ENCODE measurements at places on chromosomes 12 and 14.

GRCh38 chr12:99558109-99558508 is 89.4 kb upstream of the GARIN6 start:
- no peak for DNase-seq

- no peak for DNase-seq
Measured at GRCh38 chr14:79011091-79011919, 841.1 kb downstream of the NRXN3 start.

DNA sequence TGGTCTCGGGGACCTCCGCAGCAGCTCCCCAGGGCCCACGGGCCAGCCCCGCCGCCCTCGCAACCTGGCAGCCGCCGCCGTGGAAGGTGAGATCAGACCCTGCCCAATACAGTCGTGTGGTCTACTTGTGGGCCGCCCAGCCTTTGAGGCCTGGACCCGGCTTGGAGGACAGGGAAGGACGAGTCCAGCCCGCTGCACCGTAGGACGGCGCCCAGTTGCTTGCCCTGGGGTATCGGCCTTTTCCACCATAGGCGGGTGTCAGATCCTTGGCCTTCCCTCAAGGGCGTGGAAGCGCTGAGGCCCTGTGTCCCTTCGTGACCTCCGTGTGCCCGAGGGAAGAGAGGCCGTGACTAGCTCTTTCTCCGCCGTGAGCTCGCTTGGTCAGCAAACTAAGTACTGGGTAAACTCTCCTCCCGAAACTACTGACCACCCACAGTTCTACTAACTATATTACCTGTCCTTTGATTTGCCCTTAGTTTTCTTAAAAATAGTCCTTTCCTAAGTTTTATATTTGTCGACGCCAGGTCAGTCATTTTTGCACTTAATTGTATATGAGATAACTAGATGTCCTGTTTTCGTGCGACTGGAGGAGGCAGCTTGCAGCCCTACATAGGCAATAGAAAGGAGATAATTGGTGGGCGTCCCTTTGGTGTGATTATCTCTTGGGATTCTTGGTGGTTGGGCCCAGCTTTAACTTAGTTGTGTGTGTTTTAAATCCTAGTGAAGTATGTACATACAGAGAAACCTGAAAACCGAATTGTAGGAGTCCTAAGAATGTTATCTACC is 757 bp downstream of the SLC25A3 start:
- DNase-seq = no peak

DNA sequence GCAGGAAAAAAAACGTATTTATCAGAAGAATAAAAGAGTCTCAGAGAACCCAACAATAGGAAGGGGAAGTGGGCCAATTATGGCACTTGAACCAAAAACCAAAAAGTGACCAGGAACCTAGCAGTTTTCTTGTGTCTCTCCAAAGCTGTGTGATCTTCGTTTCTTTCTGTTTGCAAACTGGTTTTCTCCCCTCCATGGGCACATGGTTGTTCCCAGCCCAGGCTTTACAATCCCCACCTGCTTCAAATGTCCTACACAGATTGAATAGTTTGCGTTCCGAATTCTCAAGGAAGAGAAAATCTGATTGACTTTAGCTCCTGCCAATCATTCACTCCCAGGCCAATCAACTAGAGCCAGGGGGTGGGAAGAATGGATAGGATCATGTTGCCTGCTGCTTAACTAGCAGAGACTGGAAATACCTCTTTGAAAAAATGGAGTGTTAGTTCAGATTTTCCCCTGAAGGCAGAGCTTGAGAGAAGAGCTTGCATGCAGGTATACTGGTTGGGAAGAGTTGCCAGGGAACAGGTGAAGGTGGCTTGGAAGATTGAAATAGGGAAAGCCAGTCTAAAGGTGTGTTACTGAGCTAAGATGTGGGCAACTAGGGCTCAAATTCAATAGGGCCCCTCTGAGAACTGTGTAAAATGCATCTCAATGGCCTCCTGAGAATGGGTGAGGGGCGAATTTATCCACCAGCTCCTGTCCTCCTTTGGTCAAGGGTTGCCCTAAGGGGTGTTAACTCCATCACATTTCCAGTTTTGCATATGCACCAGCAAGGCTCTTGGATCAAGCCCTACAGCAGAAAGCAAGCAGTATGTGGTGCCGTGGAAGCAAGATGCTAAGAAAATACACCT is 106.4 kb upstream of the SRRM4 start:
- DNase-seq = no peak

- DNase-seq = no peak
Measured at GRCh38 chr12:7123806-7124522, 4.7 kb downstream of the RBP5 start.

DNA sequence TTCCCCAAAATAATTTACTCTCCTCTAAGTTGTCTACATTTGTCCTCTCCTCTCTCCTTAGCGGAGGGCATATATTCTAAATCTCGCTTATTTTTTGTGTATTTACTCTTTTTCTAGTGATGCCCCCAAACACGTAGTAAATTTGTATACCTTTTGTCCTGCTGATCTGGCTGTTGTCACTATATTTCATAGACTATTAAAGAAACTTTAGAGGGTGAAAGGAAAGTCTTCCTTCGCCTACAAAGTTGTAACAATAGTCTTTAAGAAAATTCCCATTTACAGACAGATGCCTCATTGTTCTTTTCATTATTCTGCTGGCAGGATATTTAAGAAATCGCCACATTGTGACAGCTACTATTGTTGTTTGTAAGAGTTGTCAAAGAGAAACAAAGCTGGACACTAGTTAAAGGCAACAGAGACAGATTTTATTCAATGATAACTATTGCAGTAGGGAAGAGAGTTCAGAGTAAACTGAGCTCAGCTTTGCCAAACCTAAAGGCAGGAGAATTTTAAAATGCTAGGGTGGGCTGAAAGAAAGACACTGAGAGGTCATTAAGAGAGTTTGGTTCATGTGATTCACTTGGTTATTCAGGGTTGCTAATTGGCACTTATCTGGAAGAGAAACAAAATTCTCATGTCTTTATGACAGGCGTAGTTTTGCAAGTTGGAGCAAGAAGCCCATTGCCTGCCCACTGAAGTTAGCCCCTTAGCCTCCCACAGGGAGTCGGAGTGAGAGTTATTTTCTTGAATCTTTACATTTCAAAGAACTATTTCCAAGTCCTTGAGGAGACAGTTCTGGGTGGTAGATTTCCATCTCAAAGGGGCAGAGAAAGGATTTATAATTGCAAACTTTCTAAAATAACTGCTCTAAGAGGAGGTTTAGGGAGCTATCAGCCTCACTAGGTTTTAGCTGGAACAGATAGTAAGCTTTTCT is 1272.5 kb upstream of the SEL1L start:
- DNase-seq = no peak

DNA sequence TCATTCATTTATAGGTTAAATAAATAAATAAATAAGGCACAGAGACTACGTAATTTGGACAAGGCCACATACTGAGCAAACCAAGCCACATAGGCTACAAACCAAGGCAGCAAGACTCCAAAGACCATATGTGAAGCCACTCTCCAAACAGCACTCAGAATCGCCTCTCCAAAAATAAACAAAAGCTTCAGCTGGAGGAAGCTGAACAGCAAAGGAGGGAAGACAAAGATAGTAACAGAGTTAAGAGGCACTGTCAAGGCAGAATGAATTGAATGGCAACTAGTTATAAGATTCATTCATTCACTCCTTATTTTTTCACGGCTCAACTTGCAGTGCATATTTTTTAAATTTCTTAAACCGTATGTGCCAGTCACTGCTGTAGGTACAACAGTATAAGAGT is 200.5 kb upstream of the GRIP1 start:
- no peak for DNase-seq

DNA sequence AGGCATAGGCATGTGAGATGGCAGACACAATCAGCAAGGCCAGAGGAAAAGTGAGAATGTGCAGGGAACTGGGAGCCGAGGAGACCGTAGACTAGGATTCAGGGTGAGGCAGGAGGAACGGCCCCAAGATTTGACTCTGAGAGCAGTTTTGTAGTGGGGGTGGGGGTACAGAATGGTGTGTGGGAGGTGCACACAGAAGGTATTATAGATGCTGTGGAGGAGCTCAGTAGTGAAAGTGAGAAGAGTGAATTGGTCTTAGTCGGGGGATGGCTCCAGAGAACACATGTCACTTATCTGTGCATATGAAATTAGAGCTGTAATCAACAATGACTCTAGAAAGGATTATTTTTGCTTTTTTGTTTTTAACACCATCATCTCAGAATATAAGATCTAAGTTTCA is 11.9 kb downstream of the ZNF664 start:
- DNase-seq = no peak
